ENCODE measurements at places on chromosomes 3 and 15. TPM values are rescaled to one million over a fixed set of nuclear protein-coding genes. Genes with fewer than 3 reads are reported as not detected.

DNA sequence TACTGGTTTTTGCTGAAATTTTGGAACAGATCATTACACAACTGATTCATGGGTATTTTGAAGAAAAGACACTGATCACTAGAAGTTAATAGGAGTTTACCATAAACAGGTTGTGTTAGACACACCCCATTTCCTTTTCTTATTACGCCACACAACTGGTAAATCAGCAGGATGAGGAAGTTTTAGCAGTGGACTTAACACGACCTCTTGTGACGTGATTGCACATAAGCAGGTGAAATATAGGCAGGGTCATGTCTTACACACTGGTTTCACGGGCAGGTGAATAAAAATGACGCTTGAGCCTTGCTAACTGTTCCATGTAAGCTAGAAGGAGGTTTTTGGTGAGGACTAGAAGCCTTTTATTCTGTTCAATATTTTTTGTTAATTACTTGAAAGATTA, 27.1 kb upstream of the TPRG1 start:
- peak; percentile 49 for DNase-seq

The ITIH1 gene
- not detected for total RNA-seq

The SYNPR gene
- total RNA-seq: not detected

- no peak for DNase-seq
These were observed 970.5 kb upstream of the NR2F2 start for GRCh38 chr15:95359966-95360365.

DNA sequence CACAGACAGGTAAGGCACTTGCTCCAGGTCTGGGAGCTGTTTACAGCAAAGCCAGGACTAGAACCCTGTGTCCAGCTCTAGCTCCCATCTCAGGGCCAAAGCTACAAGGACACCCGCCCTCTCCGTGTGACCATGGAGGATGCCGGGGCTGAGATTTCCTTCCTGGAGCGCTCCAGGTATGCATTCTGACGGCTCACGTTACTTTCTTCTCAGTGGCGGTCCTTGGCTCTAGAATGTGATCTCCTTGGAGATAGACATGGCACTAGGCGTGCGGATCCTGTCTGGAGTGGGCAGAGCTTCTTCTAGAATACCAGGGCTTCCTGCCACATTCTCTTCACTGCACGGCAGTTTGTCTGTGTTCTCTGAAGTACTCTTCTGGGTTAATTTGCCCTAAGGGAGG, 185.7 kb downstream of the OPA1 start:
- no peak for DNase-seq

The PCLAF gene
- 185 TPM for total RNA-seq

The CELSR3 gene
- 0.98 TPM for total RNA-seq

GRCh38 chr3:49609815-49610214, 55.5 kb downstream of the BSN start:
- DNase-seq: peak; percentile 33

GRCh38 chr3:136194409-136195257, 1.5 kb downstream of the MSL2 start:
- DNase-seq: peak; percentile 27

The ISLR gene
- 2.5 TPM for total RNA-seq

The SNAPC5 gene
- total RNA-seq: 28.4 TPM

The RLBP1 gene
- total RNA-seq: not detected

- no peak for DNase-seq
These were observed 74.2 kb upstream of the GAP43 start for GRCh38 chr3:115549071-115549470.

DNA sequence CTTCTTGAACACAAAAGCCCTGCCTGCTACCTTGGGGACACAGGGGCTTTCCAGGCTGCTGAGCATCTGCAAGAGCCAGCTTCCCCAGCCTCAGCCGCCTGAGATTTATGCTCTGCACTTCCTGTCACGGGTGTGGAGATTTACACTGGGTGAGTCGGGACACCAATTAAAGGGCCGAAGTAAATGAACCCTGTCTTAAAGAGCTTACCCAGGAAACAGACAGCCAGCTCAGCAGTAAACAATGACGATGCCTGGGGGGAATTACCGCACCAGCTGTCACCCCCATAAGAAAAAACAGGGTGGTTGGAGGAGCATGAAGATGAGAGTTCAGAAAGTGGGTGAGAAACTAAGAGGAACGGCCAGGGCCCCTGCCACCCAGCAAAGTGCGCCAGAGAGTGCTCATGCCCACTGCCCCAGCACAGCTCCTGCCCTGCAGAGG, 37.5 kb upstream of the IQSEC1 start:
- DNase-seq: peak; percentile 50

- DNase-seq: peak; percentile 58
These were observed 39.3 kb downstream of the C2CD4B start for GRCh38 chr15:62125773-62126172.

GRCh38 chr15:31516440-31516839, 189.8 kb downstream of the KLF13 start:
- no peak for DNase-seq

The CD80 gene
- not detected for total RNA-seq

GRCh38 chr15:77034695-77035489, 36.0 kb downstream of the TSPAN3 start:
- no peak for DNase-seq

DNA sequence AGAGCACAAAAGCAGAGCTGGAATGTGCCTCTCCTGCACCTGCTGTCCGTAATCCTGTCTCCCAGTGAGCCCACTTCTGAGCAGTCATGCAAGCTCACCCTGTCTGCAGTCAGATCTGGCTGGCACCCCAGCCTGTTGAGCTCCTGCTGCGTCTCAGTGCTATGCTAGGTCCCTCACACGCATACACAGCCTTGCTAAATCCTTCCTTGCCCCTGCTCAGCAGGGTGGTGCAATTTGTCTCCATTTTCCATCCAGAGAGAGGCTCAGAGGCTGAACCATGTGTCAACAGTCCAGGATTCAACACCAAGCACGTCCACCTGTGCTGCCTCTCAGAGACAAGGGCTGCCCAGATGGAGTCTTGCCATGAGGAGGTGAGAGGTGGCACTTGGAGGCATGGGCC, 11.0 kb downstream of the POMGNT2 start:
- no peak for DNase-seq

The CLDN18 gene
- not detected for total RNA-seq

- no peak for DNase-seq
These were observed 88.3 kb upstream of the CTNNB1 start for GRCh38 chr3:41111011-41111410.

- no peak for DNase-seq
These were observed 7.2 kb downstream of the TNFAIP8L3 start for GRCh38 chr15:51087513-51087912.

- peak; percentile 53 for DNase-seq
These were observed at the start of gene CA12 for GRCh38 chr15:63381301-63382204. Gene CA12 (minus strand): TSS chr15:63381846. CDS start chr15:63381720, 126 bp downstream.

GRCh38 chr3:123949641-123950040, 11.4 kb downstream of the CCDC14 start:
- no peak for DNase-seq

The PRICKLE2 gene
- total RNA-seq: 15.0 TPM

The AMIGO3 gene
- total RNA-seq: 1.1 TPM

GRCh38 chr15:75362642-75363249, 5.7 kb downstream of the MAN2C1 start:
- DNase-seq: no peak

GRCh38 chr3:170622369-170623159, 36.7 kb upstream of the SLC7A14 start:
- DNase-seq: peak; percentile 99

DNA sequence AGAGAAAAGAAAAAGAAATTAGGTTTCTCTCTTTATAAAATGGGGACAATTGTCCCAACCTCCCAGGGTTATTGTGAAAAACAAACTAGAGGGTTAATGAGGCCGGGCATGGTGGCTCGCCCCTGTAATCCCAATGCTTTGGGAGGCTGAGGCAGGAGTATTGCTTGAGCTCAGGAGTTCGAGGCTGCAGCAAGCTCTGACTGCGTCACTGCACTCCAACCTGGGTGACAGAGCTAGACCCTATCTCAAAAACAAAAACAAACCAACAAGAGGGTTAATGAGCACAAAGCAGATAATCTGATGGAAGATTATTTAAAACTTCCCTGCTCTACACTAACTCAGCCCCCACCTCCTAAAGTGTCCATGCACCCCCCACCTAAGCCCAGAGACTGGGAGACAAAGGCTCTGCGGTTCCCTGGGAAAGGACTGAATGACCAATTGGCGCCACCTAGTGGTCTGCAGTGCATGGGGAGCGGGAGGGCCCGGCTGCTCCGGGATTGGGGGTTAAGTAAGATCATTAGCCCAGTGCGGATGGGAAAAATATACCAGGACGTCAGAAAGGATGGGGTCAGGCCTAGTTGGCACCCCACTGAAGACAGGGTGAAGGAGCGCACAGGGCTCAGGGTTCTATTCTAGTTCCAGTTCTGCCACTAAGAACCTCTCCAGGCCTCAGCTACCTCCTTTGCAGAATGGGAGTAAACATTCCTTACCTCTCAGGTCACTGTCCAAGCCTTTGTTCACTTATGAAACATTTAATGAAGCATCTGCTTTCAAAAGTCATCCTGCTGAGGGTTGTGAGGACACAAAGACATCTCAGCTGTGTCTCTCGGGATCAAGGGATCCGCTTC, 15.6 kb downstream of the PIF1 start:
- DNase-seq: peak; percentile 65

The SERINC4 gene
- total RNA-seq: not detected

DNA sequence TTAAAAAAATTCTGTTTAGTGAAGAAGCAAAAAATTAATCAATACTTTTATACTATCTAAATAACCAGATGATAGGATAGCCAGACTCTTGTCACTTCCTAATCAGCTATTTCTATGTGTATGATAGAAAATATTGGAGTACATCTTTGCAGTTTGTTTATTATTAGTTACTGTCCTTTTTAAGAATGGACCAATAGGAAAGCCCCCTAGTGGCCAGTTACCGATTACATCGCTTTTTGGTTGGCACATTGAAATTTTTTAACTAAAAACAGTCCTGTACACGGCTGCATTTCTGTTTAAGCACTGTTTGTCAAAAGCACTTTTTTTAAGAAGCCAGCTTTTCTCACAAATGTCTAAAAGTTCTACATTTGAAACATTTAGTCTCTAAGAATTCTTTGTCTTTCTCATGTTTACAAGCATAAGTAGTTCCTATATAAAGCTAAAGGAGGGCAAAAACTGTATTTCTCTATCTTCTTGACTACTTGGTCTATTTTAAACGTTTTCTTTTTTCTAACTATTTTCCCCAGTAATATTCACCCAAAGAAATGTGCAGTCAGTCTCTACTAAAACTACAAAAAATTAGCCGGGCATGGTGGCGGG, 253.2 kb upstream of the LRTM1 start:
- peak; percentile 72 for DNase-seq

The SLC28A2 gene
- total RNA-seq: not detected

- DNase-seq: no peak
These were observed 57.1 kb downstream of the CHAC1 start for GRCh38 chr15:41010345-41010744.

The USP50 gene
- not detected for total RNA-seq

The MYL3 gene
- not detected for total RNA-seq

The ACKR2 gene
- not detected for total RNA-seq

The GOLGA8J gene
- not detected for total RNA-seq

The CNTN3 gene
- total RNA-seq: not detected

DNA sequence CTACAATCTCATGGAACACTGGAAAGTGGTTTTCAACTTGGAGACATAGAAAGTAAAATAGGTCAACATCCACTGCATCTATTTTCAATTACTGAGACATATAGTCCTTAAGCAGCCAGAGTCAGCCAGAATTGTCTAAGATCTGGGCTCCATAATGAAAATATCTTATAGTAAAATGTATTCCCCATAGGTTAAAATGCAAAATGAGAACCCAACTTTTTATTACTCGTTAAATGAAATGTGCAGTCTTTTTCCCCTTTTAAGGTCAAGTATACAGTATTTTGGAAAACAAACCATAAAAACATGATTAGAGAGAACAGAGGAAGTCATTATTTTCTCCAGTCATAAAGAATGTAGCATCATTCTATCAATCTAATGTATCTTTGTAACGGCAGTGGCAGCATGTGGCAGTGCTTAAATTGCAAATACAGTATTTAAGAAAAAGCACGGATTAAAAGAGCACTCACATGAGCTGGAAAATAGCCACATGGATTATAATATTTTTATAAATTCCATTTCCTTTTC, 64.4 kb upstream of the CPB1 start:
- DNase-seq: no peak

DNA sequence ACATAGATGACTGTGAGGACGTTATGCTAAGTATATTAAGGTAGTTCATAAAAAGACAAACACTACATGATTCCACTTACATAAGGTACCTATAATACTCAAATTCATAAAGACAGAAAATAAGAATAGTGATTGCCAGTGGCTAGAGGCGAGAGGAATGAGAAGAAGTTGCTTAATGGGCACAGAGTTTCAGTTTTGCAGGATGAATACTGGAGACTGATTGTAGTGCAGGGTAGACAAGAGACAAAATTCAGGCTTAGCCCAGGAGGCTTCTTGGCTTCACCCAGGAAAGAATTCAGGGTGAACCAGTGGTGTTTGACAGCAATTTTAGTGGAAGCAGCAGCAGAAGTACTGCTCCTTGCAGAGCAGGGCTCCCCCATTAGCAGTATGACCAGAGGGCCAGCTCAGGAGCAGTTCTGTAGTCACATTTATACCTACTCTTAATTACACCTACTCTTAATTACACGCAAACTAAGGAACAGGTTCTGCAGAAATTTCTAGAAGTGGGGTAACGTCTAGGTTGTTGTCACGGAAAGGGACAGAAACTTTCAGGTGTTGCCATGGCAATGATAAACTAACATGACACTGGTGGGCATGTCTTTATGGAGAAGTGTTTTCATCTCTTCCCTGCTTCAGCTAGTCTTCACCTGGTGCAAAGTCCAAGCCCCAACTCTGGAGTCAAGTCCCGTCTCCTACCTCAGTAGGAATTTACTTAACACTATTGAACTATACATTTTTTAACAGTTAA, 55.2 kb downstream of the TBL1XR1 start:
- DNase-seq: no peak

- peak; percentile 6 for DNase-seq
These were observed 41.3 kb upstream of the ICE2 start for GRCh38 chr15:60520013-60520824.

GRCh38 chr3:116340680-116341216, 104.5 kb downstream of the LSAMP start:
- no peak for DNase-seq

DNA sequence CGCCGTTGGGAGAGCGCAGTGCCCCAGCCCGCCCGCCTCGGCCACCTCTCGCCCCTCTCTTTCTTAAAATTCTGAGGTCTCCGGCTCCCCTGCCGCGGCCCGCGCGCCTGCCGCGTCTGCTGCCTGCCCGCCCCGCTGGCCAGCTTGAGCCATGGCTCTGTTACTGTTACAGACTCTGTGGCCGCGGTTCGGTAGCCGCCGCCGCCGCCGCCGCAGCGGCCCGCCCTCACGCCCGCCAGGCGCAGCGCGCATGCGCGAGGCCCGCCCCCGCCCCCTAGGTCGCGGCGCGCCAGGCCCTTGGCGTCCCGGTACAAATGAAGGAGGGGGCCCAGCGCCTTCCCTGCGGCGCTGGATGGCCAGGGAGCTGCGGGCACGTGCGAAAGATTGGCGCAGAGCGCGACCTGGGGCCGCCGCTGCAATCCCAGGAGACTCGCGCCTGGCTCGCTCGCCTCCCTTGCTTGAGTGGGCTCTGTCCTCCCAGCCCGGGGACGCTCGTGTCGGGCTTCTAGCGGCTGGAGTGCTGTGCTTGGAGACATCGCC, at the start of gene ONECUT1:
ONECUT1 (minus strand) TSS at position 168 of the 540 bp plus-strand sequence. CDS start 452 bp downstream, outside the sequence.
- DNase-seq: peak; percentile 43
